ENCODE measurements at places on chromosomes 5 and 9.

DNA sequence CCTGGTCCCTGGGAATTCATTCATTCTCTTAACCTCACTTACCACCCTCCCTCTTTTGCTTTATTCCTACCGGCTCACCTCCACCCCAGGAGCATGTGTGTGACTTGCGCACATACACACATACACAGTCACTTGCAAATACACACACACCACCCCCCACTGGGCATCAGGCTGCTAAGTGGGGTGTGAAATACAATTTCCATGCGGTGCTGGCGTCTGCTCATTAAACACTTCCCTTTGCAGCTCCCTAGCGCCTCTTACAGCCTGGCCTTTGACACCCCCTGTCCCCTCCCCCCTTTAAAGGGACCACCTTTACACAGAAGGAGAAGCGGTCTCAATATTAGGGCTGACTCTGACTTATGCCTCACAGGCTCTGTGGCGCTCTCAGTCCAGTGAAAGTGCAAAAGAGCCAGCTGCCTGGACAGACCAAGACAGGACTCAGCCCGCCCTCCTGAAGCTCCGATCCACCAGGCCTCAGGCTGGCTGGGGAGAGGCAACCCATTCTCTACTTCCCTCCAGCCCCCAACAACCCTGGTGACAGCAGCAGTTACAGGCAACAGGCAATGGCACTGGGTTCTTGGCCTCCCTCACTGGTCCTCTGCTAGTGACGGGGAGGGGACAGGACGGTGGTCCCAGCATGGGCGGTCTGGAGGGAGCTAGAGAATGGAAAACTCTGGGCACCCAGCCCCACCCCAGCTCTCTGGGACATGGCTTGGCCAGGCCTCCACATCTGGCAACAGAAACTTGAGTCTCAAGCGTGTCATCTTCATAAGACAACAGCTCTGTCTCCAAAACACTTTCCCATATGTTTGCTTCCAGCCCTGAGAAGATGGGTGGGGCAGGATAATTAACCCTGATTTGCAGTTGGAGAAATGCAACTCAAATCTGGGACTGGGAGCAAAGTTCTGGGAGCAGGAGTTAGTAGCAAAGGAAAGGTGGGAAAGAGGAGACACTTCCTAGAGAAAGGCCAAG is 12.0 kb downstream of the ENHO start:
- no peak for DNase-seq

- no peak for DNase-seq
These were observed 88.7 kb upstream of the PHF24 start for GRCh38 chr9:34869390-34869789.

GRCh38 chr5:34843497-34843896 is 4.5 kb downstream of the TTC23L start:
- DNase-seq: no peak

DNA sequence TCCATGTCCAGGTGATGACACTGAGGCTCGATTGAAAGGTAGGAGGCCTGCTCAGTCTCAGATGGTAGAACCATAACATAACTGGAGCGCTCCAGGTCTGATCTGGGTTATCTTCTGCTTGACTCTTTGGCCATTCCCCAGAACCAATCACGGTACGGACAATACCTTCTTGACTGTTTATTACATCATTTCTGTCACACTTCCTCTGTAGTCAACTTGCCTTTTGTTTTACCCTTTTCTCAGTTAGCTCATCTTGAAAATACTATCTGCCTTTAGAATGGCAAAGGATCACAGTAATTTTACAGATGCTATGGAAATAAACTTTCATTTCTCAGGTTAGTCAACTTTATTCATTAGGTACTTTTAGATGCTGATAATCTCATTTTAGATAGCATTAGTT is 22.4 kb downstream of the GLRA1 start:
- DNase-seq: no peak

- no peak for DNase-seq
These were observed 111.8 kb downstream of the SLC12A2 start for GRCh38 chr5:128195316-128195715.

GRCh38 chr9:114350636-114351401 is 21.1 kb downstream of the ORM2 start:
- DNase-seq: no peak

GRCh38 chr9:4742246-4742645 is 1.2 kb upstream of the AK3 start:
- no peak for DNase-seq

DNA sequence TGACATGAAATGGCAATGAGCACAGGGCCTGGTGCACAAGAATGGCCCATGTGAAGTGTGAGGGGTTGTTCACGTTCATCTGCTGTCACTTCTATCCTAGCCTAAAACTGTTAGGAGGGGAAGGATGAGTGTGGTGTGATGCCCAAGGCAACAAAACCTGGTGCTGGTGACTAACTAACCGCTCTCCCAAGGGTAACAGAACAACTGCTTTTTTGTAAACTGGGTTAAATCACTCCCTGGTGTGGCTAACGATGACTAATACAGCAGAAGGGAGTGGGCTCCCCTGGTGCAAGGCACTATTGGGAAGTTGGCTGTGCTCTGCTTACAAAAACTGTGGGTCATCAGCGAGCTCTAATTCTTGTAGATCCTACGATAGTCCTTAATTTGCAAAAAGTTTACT is 103.2 kb upstream of the VCAN start:
- DNase-seq: peak; percentile 8
